ENCODE measurements at places on chromosomes 3 and 15. TPM values are rescaled to one million over a fixed set of nuclear protein-coding genes. Genes with fewer than 3 reads are reported as not detected.

- no peak for DNase-seq
These were observed 9.1 kb downstream of the GHRL start for GRCh38 chr3:10283638-10284037.

GRCh38 chr3:170953736-170954135 lies 45.3 kb upstream of the EIF5A2 start:
- DNase-seq, result no peak

GRCh38 chr15:95975212-95975611 lies 355.3 kb upstream of the NR2F2 start:
- DNase-seq, result no peak

The DUOXA2 gene
- total RNA-seq, result not detected

The CYP1A2 gene
- total RNA-seq, result not detected
